Endothelial cell (in vitro differentiated cells): ENCODE measurements at places on chromosomes 1 and 21. TPM values are rescaled to one million over a fixed set of nuclear protein-coding genes. Genes with fewer than 3 reads are reported as not detected.

The CCDC181 gene
- 0.80 TPM for total RNA-seq

The FAM177B gene
- not detected for total RNA-seq

The FCRL4 gene
- total RNA-seq = not detected

The IFNLR1 gene
- 3.1 TPM for total RNA-seq

The ECM1 gene
- total RNA-seq = 637 TPM

The ARHGEF19 gene
- 14.0 TPM for total RNA-seq

The SH3BGR gene
- 3.4 TPM for total RNA-seq

The RGL1 gene
- total RNA-seq = 60.7 TPM

The LCE3D gene
- total RNA-seq = not detected

The C4BPA gene
- total RNA-seq = not detected

The SPATA1 gene
- 1.2 TPM for total RNA-seq

The RNU1-3 gene
- 3,428 TPM for total RNA-seq

The SH3BP5L gene
- 30.7 TPM for total RNA-seq

The PRAMEF26 gene
- total RNA-seq = not detected

DNA sequence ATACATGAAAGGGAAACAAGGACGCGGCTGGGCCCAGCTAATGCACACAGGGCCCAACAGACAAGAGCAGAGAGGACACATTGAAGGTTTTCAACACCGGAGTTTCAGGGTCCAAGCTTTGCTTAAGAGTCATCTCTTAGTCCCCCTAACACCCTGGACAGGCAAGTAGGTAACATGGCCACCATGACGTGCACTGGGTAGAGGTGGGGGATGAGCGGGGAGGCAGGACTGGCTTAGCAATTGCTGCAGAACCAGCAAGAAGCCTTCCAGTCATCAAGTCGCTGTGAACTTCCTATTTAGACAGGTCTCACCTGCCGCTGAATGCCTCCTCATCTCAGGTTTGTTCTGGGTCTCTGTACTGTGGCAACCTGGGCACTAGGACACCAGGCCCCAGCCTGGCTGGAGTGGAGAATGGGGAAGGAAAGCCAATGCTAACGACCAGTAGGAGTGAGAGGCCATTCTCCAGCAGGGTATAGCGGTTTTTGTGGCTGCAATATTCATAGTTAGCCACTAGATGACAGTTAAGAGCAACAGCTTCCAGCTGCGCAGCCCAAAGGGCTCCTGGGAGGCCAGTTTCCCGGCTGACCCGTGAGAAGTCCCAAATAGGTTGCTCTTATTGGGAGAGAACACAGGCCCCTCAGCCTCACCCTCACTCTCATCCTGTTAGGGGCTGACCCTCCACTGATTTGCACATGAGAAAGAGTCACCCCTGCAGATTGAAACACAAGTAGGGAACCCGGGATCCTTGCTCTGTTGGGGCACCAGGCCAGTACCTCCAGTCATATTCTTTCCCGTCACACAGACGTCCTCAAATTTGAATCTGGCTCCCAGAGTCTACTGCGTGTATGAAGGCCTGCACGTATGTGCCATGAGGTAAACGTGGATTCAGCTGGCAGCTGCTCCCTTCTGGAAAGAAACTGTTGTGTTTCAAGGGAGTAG, 6.0 kb upstream of the PIGC start:
- DNase-seq = peak; percentile 64

GRCh38 chr1:10796029-10796944, at the start of gene CASZ1:
CASZ1 (minus strand) TSS chr1:10796646; CDS start chr1:10693889, 102,757 bp downstream.
- peak; percentile 89 for DNase-seq

DNA sequence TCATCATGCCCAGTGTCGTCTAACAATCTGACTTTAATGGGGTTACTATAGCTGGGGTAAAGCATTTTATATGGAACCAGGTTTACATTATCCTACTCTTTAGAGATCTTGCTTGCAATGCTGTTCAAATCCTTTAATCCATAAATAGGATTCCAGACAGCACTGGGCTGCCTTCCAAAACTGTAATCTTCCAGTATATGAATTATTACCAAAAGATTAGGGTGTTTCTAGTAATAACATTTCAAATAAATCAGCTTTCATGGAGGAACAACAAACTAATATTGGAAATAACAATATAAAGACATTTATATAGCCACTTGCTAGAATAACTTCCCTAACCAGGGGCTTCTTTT, 88.6 kb upstream of the PLXNA2 start:
- no peak for DNase-seq

- DNase-seq = no peak
Measured at GRCh38 chr1:9152535-9152934, 23.6 kb upstream of the GPR157 start.

- DNase-seq = no peak
Measured at GRCh38 chr21:16792101-16792500, 720.7 kb upstream of the CXADR start.

GRCh38 chr1:77281491-77282186, at the start of gene AK5:
AK5 (plus strand) TSS chr1:77282019; CDS start chr1:77282314, 295 bp downstream.
- DNase-seq = peak; percentile 42

DNA sequence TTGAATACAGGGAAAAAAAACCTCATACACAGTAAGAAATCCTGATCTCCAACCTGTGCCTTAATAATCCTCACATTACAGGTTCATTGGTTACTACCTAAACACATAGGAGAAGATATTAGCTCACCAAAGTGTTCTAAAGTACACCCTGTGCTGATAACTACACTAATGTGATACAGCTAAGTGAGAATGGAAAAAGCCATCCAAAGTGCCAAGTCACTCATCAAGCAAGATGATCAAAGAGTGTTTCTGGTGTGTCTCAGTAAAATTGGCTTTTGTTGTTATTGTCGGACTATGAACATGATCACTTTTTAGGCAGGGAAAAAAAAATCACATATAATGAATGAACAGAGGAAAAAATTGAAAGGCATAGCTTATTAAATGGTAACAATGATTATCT, 31.4 kb downstream of the EPS15 start:
- DNase-seq = no peak

GRCh38 chr1:116259663-116260062, 113.4 kb upstream of the ATP1A1 start:
- no peak for DNase-seq

DNA sequence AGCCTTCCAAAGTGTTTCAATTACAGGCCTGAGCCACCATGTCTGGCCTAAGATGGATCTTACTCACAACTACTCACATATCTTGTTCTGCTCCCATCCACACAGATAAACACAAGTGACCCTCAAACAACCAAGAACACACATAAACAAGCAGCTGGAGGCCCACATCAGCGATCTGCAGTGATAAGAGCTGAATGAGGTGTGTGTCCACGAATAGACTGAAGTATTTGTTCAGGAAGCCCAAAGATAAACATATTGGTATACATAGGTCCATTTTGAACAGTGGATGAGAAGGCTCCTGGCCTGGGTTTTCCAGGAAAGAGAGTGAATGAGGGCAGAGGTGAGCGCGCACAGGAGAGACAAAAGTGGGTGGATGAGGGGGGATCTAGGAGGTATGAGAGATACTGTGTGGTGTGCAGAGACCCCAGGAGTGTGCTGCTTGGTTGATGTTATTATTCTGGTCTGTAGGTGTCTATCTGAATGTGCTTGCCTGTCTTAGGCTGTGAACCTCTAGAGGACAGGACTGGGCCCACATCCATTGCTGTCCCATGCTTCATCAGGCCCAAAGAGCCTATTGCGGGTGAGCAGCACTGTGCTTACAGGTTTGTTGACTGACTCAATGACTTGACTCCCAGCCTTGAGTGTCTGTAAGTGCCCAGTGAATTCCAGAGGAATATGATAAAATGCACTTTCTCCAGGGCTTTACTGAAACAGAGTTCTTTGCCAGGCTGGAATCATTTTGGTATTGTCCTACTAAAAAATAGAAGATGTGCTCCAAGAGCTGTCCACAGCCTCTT, 79.9 kb upstream of the ATP1A1 start:
- no peak for DNase-seq

GRCh38 chr1:32872192-32872460, 1.4 kb upstream of the FNDC5 start:
- DNase-seq = no peak

GRCh38 chr1:218366322-218367052, 21.4 kb downstream of the TGFB2 start:
- DNase-seq = no peak

GRCh38 chr1:182620924-182621585, 16.9 kb upstream of the RGS16 start:
- no peak for DNase-seq

- peak; percentile 13 for DNase-seq
Measured at GRCh38 chr1:213931836-213932235, 55.9 kb upstream of the PROX1 start.

DNA sequence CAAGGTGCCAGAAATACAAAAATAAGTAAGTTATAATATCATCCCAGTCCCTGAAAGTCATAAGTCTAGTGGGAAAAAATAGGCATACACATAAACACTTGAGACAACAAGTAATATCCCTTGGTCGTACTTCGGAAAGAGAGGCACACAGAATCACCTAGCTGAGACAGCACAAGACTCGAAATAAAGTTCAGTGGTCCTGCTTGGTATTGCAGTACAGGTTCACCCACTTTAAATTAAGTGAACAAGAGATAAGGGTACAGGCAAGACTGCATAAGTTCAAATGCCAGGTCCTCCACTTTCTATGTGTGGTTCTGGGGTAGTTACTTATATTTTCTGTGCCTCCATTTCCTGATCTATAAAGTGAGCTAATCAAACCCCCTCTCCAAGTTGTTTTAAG, 47.6 kb downstream of the SEC16B start:
- no peak for DNase-seq

GRCh38 chr1:172398970-172399755, 21.3 kb upstream of the C1orf105 start:
- no peak for DNase-seq

- no peak for DNase-seq
Measured at GRCh38 chr1:20355828-20356735, 65.4 kb downstream of the VWA5B1 start.

GRCh38 chr1:66300972-66301451, 232.9 kb upstream of the SGIP1 start:
- no peak for DNase-seq

DNA sequence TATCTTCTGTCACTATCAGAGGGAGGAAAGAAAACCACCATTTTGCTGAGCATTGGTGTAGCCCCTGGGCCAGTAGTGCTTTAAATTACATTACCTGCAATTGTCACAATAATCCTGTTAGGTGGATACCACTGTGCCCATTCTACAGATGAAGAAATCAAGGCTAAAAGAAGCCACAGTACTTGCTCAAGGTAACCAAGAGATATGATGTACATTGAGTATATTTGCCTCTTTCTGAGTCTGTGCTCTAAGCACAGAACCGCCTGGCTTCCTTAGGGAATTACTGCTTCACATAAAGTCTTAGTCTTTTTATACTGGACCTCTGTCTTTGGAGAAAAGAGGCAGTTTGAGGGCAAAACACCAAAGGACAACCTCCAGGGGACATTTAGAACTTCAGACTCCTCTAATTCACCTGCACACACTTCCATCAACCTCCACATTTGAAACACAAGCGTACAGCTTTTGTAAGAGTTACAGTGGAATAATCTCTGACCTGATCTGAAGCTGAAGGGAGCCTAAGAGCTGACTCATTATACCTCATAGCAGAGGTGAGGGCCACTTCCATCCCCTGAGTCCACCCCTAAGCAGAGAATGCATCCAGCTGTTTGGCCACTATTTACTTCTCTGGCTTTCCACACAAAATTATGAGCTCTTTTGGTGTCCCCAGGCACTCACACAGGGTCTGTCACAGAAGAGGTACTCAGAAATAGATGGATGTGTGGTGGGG, 61.8 kb downstream of the PLPP3 start:
- no peak for DNase-seq

GRCh38 chr1:222224636-222225315, 323.1 kb downstream of the HHIPL2 start:
- DNase-seq = no peak

GRCh38 chr1:229199261-229200243, 71.4 kb upstream of the RAB4A start:
- DNase-seq = no peak

DNA sequence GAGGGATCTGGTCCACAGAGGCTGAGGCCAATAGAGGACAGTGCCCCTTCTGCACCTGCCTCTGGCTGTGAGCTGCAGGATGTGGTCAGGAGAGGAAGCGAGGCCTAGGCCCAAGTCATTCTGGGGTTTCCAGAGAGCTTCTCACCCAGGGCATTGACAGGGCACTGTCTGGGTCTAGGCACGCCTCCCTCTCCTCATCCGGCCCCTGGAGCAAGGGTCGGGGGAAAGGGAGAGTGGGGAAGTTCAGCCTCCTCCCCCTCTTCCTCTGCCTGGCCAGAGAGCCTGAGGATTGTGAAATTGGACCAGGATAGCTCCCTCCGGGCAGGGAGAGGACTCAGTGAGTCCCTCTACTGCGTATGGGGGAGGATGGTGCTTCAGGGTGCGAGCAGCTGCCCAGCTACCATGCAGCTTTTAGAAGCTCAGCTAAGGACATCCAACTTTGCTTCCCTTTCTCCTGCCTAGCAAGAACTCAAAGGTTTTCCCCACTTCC, 6.3 kb upstream of the INAVA start:
- DNase-seq = no peak

DNA sequence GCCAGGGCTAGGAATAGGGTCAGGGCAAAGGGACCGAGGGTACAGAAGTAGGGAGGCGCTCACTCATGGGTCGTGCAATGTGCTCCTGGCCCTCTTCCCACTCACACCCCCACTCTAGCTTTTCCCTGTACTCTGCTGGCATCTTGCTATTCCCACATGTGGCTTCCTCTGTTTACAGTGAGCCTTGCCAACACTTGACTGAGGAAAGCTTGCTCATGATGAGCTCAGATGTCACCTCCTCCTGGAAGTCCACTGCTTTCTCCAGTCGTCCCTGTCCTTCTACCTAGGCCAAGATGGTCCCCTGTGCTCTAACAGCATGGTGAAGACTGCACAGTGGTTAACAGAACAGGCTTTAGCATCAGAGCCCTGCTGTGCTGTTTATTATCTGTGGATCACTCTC, 8.0 kb upstream of the RIMS3 start:
- no peak for DNase-seq

GRCh38 chr1:180186831-180187230, 32.2 kb downstream of the QSOX1 start:
- no peak for DNase-seq

DNA sequence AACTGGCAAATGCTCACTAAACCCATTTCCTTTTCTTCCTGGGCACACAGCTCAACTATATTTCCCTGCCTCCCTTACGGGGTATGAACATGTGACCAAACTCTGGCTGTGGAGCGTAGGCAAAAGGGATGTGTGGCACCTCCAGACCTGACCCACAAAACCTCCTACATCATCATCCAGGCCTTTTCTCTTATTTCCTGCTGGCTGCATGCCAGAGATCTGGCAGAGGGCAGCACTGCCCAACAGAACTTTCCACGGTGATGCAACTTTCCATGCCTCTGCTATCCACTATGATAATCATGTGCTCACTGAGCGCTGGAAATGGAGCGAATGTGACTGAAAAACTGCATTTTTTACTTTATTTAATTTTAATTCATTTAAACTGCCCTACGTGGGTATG, 99.6 kb upstream of the CACNA1E start:
- DNase-seq = no peak

- DNase-seq = no peak
Measured at GRCh38 chr1:209349363-209350308, 233.9 kb upstream of the CAMK1G start.
